Hindlimb muscle (tissue), 1 donor: ENCODE measurements at places on chromosomes 12 and 14.
A peak's percentile ranks its signal among the peaks of the same experiment; 100 is the strongest.

GRCh38 chr12:19576506-19577280, 137.4 kb downstream of the AEBP2 start:
- DNase-seq = no peak

DNA sequence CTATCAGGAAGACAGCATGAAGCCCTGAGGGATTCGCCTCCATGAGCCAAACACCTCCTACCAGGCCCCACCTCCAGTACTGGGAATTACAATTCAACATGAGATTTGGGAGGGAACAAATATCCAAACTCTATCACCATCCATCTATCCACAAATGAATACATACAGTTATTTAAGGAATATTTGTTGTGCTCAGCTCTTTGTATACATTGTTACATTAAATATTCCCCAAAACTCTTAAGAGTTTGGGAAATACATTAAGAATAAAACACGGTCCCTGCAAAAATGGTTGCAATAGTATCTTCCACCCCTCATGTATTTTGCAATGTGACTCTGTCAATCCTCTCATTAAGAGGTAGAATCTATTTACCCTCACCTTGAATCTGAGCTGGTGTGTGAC, 109.8 kb upstream of the PLXNC1 start:
- DNase-seq = no peak

- DNase-seq = peak; percentile 95
Measured at GRCh38 chr14:96362965-96363750, at the start of the genes ATG2B and GSKIP. TSS of gene ATG2B (minus strand) at chr14:96363341. CDS start at chr14:96362976, 365 bp downstream. TSS of gene GSKIP (plus strand) at chr14:96363526. CDS start at chr14:96382248, 18,722 bp downstream.

DNA sequence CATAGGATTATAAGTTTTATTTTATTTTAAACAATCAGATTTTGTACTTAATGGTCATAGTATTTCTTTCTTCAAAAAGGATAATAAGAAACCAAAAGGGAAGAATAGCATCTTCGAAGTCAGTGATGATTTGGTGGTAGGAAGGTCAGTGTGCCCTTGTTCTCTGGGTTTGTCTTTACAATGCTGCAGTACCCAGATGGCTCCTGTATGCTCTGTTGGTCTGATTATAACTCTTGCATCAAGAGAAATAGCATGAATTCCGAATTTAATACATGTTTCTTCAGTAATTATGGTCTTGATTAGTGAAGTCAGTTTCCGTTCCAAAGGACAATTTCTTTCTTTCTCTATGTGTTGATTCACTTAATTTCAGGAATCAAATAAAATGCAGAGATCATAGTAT, 180.2 kb downstream of the TMTC2 start:
- no peak for DNase-seq

DNA sequence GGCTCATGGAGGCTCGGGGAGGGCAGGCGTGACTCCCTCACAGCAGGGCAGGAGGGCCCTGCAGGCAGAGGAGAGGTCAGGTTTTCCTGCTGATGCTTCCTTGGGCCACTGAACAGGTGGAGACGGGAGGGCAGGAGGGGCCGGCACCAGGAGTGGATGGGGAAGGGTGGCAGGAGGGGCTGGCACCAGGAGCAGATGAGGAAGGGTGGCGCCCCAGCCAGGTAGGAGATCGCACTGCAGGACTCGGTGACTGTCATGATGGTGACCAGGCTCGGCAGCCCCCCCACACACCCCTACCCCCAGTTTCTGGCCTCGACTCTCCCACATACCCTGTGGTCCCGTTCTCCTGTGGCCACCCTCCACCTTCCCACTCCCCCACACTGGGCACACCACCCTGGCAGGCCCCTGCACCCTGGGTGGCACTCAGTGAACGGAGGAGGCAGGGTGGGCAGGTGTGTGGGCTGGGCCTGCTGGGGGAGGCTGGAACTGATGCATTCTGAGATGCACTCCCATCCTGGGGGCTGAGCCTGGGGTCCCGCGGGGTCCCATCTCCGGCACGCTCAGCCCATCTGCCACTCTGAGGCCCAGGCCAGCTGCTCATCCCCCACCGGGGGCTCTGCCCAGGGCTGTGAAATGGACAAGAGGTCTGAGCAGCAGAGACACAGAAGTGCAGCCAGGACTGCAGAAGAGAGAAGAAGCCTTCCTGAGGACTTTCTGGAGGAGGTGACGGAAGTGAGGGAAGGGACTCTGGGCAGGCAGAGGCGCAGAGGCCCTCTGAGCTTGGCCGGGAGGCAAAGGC, 2.8 kb downstream of the NUDT14 start:
- DNase-seq = no peak

GRCh38 chr12:65903691-65904383, 79.6 kb downstream of the HMGA2 start:
- no peak for DNase-seq

GRCh38 chr12:19695244-19696098, 256.2 kb downstream of the AEBP2 start:
- DNase-seq = no peak
